ENCODE measurements at places on chromosomes 1 and 21.
A peak's percentile ranks its signal among the peaks of the same experiment; 100 is the strongest.

DNA sequence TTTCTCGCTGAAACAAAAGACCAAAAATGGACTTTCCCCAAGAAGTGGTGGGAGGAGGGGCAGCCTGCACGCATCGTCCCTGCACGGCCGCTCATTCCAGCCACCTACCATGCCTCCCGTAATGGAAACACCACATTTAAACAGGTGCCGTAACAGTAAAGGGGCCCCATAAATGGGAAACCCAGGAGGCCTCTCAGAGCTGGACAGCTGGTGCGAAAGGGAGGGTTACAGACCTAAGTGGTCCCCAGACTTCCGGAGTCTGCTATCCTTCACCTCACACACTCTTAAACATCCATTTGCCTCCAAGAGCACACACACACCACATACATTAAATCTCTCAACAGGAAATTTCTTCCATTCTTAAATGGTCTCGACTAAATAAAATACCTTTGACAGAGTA, 120.7 kb upstream of the SOD1 start:
- DNase-seq: no peak

DNA sequence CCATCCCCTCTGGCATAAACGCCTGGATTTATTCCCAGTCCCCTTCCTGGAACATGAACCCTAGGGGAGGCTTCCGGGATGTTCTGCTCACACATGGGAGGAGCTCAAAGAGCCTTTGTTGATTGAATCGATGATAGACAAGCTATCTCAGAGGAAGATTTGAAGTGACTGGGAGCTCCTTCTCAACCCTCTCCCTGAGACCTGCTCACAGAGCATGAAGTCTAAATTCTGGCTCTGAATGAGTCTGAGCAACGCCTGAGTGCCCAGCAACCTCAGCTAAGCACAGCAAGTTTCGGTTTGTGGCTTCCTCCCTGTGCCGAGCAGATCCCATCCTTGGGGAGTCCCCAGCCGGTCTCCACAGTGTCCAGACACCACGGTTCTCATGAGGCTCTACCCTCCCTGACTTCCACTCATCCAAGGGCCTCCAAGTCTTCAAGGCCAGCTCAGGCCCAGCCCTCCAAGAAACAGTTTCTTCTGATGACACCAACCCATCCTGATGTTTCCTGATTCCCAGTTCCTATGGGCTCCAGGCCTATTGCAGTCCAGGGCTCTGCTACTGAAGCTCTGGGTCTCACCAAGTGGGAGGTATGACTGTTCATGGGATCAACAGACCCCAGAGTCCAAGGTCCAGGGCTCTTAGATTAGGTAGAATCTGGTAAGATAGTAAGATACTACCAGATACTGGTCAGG, 190.8 kb downstream of the DYRK1A start:
- no peak for DNase-seq

GRCh38 chr1:45512641-45513054, 9.0 kb downstream of the PRDX1 start:
- no peak for DNase-seq

DNA sequence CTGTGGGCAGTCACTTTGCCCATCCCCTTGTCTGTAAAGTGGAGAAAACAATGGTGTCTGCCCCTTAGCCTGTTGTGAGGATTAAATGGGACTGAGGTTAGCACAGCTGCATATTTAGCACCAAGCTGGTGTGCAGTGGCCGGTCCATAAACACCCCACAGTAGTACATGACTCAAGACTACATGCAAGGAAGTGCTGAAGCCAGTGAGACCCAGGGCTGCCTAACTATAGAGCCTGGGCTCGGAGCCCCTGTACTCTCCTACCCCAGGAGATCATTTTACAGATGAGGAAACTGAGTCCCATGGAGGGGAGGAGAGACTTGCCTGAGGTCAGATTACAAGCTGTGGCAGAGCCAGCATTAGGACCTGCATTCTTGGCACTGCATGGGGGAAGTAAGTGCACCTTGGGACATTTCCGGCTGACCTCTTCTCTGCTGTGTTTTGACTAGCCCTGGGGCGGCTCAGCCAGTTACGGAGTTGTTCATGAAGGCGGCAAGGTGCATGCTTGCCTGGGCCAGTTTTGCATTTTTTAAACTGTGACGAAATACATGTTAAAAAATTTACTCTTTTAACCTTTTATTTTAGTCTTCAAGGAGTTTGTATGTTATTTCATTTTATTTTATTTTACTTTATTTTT, 3.2 kb downstream of the SERINC2 start:
- DNase-seq: no peak

GRCh38 chr1:244730934-244731434, 78.1 kb downstream of the DESI2 start:
- DNase-seq: no peak

DNA sequence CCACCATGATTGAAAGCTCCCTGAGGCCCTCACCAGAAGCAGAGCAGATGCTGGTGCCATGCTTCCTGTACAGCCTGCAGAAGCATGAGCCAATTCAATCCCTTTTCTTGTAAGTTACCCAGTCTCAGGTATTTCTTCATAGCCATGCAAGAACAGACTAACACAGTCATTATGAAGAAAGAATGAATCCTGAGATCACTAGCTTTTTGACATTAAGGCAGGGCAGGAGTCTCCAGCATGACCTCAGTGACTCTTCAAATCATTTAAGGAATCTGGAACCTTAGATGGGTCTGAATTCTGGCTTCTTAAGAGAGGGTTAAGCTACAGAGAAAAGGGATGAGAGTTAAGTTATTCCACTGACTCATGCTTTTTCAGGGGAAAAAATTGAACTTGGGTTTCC, 79.0 kb downstream of the PTPN14 start:
- no peak for DNase-seq

DNA sequence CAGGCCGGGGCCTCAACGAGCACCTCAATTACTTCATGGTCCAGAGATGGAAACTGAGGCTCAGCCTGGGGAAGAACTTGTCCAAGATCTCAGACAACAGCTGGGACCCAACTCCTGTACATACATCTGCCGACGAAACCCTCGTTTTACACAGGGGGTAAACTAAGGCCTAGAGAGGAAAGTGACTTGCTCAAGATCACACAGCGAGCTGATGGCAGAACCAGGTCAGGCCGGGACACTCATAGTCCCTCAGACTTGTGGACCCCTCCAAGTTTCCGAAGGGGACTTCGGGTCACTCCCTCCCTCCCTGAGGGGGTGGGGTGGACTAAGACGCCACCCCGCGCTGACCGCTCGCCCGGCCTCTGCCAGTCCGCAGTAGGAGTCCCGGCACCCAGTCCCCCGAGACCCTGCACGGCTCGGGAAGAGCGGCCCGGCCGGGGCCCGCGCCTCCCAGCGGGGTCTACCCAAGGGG, 430 bp downstream of the WASF2 start:
- no peak for DNase-seq

DNA sequence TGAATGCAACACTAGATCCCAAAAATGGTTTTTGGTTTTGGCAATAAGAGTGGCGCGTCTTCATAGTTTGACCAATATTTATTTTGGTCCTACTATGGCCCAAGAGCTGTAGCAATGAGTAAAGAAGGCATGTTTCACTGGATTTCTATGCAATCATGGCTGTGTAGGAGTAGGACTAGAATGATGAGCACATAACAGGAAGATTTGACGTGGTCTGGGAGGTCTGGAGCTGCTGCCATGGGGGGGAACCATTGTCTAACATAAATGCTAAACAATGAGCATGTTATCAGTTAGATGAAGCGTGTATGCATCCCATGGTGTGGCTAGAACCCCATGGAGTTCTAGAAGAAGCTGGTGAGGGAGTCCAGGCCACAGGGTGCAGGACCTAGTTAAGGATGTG, 38.3 kb downstream of the OLIG1 start:
- DNase-seq: no peak

GRCh38 chr1:8335246-8335645, 17.3 kb downstream of the SLC45A1 start:
- DNase-seq: no peak

DNA sequence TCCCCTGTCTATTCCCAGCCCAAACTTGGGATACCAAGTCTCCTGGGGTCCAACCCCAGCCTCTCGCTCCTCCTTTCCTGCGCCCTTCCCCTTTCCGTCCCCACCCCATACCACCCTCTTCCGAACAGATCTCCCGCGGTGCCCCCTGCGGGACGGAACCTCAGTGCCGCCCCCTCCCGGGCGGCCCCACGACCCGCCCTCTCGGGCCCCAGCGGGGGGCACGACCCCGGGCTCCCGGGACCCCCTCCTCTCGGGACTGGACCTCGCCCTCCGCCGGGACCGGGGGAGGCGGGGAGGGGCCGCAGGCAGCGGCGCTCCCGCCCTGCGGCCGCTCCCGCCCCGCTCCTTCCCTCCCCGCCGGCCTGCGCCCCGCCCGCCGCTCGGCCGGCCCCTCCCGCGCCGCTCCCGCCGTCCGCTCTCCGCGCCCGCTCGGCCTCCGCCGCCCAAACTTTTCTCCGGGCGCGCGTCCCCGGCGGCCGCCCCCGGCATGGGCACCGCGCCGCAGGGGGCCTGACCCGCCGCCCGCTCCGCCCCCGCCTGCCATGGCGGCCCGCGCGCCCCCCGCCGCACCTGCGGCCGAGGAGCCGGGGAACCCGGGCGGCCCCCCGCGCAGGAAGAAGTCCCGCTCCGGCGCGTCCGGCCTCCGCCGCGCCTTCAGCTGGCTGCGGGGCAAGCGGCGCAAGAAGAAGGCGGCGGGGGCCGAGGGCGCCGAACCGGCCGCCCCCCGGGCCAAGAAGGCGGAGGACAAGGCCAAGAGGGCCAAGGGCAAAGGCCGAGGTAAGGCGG, 39.0 kb upstream of the SYNC start:
- peak; percentile 67 for DNase-seq

GRCh38 chr1:212915245-212916091, 34.9 kb upstream of the VASH2 start:
- DNase-seq: peak; percentile 72

DNA sequence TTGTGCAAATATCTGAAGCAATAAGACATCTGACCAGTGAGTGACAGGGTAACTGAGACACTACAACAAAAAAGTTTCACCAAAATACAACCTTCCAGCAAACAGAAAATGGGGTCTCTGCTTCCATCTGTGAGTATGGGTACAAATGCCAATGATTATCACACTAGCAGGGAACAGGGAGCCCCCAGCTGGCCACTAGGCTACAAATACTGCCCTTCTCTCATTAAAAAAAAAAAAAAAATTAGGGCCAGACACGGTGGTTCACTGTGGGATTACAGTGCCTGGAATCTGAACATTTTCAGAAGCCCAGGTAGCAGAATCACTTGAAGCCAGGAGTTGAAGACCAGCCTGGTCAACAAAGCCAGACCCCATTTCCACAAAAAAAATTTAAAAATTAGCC, 48.4 kb upstream of the EDARADD start:
- DNase-seq: no peak

DNA sequence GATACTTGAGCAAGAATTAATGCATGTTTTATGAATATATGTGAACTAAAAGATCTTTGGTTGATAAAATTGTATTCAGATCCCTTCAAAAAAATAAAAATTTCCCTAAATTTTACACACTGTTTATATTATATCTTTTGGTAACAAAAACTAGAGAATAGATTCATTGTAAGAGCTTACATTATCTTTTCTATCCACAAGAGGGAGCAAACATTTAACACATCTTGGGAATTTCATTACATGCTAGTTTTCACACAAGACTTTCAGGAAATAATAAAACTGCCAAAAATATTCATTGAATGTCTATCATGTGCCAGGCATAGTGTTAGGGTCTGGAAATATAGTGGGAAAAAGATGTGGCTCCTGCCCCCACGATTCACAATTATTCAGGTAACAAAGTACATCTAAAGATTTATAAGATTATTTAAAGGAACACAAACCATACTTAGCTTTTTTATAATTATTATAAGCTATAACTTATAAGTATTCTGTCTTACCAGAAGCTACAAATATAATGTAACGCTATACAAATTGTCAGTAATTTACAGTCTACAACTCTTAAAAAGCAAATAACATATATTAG, 30.6 kb downstream of the FAF1 start:
- DNase-seq: no peak

DNA sequence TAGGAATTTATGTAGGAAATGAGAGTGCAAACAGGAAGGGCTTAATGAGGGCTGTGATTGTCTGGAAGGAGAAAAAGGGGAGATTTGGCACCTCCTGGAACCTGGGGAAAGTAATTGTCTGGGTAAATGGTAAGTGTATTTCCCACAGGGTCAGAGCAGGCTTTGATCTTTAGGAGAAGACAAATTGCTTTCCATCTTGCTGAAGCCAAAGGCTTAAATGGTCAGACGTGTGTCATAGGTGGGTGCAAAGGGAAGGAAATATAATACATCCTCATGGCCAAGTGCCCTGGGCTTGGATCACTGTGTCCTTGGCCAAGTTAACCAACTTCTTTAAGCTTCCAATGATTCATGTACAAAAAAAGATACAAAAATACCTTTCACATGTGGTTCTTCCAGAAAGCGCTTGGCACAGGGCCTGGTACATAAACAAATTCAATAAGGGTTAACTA, 1.3 kb upstream of the DUSP23 start:
- DNase-seq: no peak

DNA sequence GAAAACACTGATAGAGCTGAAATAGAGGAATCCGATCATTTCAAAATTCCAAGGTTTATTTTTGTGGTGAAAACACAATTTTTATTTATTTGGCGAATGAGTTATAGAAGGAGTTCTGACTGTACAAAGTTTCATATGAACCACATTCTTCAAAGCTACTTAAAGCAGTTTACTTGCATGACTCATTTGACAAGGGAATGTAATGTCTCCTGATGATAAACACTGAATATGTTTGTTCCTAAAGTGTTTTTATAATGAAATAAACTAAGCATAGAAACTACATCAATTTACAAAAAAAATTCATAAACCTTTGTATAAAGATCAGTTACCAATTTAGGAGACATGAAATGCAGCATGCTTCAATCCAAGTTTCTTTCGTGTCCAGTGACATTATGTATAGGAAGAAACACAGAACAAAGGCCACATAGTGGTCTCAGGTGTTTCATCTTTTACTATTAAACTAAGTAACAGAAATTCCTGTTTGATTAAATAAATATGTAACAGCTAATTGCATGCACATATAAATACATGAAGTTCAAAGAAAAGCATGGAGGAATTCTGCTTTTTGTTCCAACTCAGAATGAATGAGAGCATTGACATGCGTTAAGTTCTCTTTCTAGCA, 2.5 kb downstream of the PRKACB start:
- DNase-seq: no peak

- no peak for DNase-seq
Measured at GRCh38 chr21:42261829-42262200, 42.9 kb downstream of the ABCG1 start.

- no peak for DNase-seq
Measured at GRCh38 chr1:76876655-76877395, 9.5 kb downstream of the ST6GALNAC5 start.

GRCh38 chr1:67604778-67605177, 80.2 kb upstream of the GADD45A start:
- DNase-seq: peak; percentile 32
